ENCODE measurements at places on chromosomes 7 and 10.

- no peak for DNase-seq
Observed at GRCh38 chr7:158061884-158062656, 525.6 kb downstream of the PTPRN2 start.

DNA sequence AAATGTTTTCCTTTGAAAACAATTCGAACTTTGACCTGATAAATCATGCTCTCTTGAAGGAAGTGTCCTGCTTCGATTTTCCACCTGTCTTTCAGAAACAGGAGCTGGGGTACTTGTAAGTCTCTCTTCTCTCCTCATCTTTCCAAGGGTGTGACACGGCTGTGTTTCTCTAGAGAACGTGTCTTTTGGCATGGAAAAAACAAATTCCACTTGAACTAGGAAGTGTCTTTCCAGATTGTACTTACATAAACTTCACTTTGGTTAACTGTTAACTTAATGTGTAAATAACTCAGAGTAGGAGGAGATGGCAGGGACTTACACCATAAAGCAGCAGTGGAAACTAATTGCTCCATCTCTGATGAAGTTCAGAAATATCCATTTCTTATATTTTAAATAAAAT, 4.2 kb upstream of the CALCR start:
- no peak for DNase-seq

GRCh38 chr10:31912898-31913850, 15.5 kb downstream of the ARHGAP12 start:
- no peak for DNase-seq

- DNase-seq: no peak
Observed at GRCh38 chr7:128366986-128367385, 5.5 kb upstream of the PRRT4 start.

DNA sequence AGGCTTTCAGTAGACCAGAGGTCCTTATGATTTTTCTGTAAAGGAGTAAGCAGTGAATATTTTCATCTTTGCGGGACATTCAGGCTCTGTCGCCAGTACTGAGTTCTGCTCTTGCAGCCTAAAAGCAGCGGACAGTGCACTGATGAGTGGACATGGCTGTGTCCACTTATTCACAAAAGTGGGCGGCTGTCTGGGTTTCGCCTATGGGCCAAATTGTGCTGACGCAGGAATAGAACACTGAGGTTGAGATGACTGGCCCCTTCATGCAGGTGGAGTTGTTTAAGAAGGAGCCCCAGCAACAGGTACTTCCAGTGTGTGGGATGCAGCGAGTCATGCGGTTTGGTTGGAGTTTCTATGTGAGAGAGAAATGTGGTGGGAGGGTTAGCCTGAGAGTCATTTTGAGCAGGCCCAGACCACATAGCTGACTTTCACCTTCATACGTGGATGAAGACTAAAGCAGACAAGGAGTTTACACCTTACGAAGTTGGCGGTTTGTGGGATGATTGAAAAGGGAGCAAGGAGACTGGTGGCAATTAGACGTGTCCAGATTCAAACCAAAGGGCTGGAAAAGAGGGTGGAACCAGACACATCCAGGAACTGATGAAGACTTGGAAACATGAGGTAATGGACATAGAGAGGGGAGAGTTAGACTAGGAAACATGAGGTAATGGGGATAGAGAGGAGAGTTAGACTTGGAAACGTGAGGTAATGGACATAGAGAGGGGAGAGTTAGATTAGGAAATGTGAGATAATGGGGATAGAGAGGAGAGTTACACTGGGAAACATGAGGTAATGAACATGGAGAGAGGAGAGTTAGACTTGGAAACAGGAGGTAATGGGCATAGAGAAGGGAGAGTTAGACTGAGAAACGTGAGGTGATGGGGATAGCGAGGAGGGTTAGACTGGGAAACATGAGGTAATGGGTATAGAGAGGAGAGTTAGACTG, 38.2 kb downstream of the WDR37 start:
- DNase-seq: no peak

DNA sequence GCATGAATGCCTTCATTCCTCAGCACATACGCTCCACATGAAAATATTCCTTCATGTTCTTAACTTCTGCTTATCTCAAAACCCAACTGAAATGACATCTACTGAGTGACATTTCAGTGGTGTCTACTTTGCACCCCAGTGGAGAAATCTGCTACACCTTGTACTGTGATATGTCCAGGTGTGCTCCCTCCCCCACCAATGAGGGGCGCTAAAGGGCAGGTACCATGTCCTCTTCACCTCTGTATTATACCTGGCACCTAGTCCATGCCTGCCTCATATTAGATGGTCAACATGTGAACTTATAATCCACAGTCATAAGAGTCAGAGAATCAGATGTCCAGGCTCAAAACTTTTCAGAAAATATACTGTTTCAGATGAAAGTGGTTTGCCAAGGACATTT, 2.1 kb downstream of the PAXIP1 start:
- DNase-seq: peak; percentile 40

DNA sequence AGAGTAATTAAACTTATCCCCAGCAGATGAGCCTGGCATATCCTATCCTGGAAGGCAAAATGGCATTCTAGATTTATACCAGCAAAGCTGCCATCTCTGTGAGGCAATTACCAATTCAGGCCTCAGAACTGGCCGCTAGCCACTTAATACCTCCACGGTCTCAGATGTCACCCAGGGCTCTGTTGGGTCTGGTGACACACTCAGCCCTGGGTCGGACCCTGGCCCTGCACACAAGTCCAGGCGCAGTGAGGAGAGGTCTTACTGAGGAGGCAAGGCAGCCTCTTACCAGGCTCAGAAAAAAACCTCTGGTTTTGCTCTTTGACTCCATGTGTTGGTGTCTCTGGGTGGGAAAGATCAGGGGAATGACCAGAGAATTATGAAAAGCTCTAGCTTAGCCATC, 186.6 kb downstream of the EMX2 start:
- no peak for DNase-seq

- DNase-seq: no peak
Observed at GRCh38 chr10:130717083-130717482, 580.9 kb downstream of the GLRX3 start.

DNA sequence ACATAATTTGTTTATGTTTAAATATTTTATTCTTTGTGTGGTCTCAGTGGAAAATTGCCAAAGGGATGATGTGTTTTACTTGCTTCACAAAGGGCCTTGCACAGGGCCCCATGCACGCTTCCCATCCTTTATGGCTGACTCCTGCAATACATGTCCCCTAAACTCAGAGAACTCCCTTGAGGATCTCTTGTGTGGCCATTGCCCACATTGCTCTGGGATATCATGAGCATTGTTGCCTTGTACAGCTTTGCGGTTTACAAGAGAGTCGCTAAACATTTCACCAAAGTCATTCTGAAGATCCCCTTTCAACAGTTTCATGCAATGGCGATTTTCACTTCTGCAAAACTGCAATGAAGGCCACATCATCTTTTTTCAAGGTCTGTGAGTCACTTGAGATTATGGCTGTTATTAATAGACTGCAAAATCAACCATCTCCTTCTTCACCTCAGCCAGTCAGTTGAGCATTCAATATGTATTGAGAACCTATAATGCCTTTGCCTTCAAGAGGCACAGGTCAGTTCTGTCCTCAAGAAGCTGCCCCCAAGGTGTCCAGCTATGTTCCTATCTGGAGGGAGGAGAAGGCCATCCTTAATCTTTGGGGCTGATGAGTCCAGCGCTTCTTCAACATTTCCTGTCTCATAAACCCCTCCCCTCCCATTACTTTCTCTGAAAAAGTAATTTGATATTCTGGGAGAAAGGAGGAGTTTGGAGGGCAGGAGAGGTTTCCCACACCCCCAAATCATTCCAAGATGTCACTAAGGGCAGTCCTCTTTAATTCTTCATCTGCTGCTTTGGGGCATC, 108.1 kb downstream of the CCDC71L start:
- DNase-seq: no peak

- no peak for DNase-seq
Observed at GRCh38 chr7:79820387-79820786, 314.2 kb upstream of the GNAI1 start.

GRCh38 chr10:109743574-109743973, 179.7 kb downstream of the XPNPEP1 start:
- no peak for DNase-seq

- no peak for DNase-seq
Observed at GRCh38 chr7:129853661-129854268, 99.0 kb downstream of the UBE2H start.

- DNase-seq: no peak
Observed at GRCh38 chr10:126240483-126240882, 147.8 kb downstream of the ADAM12 start.

GRCh38 chr10:110279407-110279986, 25.2 kb downstream of the SMNDC1 start:
- peak; percentile 37 for DNase-seq

DNA sequence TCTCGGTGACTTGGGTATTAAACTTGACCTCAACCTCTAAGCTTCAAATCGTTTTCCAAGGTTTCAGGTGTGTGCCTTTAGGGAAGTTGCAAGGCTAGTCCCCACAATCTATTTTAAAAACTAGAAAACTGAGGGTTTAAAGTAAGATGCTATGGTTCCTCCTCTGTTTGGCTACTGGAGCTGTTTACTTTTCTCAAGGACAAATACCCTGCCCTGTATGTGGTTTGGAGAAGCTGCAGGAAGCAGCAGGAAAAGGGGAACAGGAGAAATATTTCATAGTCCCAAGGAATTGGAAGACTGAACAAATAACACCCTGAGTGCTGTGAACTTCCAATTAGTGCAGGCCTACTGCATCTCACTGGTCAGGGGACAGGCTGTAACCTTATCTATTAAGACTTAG, 135.9 kb downstream of the NRP1 start:
- DNase-seq: no peak

GRCh38 chr10:19826712-19827111, 10.5 kb downstream of the PLXDC2 start:
- DNase-seq: no peak

DNA sequence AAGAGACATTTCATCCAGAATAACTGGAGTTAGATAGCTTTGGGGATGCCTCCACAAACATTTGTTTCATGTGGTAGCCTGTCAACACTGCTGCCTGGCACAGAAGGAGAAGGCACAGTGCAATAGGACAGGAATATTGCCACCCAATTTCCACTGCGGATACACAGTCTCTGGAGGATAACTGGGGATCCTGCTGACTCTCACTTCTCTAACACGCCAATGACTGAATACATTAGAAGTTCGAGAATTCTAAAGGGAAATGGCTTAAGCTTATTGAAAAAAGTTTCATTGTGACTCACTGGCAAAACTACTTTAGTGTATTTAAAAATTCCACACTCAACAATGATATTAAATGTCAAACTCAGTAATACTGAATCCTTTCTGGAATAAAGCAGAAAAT, 12.9 kb downstream of the ARL3 start:
- no peak for DNase-seq

All from H7 (cell line).